CD4-positive, CD25-positive, alpha-beta regulatory T cell (primary cell): ENCODE measurements at places on chromosomes 12 and 14.

DNA sequence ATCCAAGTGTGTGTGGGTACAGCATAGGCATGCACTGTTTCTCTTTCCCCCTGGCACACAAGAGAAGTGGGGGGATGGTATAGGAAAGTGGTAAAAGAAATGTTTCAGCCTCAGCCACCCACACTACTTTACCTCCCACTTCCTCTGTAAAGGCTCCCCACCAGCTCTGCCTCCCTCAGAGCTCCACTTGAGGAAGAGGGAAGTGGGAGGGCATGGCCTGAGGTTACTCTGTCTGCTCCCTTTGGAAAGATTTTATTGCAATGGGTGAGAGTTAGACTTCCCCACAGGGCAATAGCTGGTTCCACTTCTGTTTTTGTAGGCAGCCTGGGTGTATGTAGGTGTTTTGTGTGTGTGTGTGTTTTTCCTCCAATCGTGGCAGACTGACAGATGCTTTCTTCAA lies 145.3 kb downstream of the SSPN start:
- no peak for DNase-seq
- no peak overlapping the region for H3K27ac ChIP-seq
- no peaks in the 10 kb centered on the region for H3K27me3 ChIP-seq
- peaks cover 23% of the 10 kb centered on the region for H3K36me3 ChIP-seq
- H3K4me1 ChIP-seq, result no peaks in the 10 kb centered on the region
- no peak overlapping the region for H3K4me3 ChIP-seq

GRCh38 chr14:102200690-102201352 lies 61.1 kb downstream of the WDR20 start:
- DNase-seq, result peak; percentile 46
- peaks cover 55% of the 10 kb centered on the region for H3K36me3 ChIP-seq
- peak overlapping the region; percentile 62 for H3K27ac ChIP-seq
- H3K4me1 ChIP-seq, result peaks cover 24% of the 10 kb centered on the region
- H3K27me3 ChIP-seq, result no peaks in the 10 kb centered on the region

DNA sequence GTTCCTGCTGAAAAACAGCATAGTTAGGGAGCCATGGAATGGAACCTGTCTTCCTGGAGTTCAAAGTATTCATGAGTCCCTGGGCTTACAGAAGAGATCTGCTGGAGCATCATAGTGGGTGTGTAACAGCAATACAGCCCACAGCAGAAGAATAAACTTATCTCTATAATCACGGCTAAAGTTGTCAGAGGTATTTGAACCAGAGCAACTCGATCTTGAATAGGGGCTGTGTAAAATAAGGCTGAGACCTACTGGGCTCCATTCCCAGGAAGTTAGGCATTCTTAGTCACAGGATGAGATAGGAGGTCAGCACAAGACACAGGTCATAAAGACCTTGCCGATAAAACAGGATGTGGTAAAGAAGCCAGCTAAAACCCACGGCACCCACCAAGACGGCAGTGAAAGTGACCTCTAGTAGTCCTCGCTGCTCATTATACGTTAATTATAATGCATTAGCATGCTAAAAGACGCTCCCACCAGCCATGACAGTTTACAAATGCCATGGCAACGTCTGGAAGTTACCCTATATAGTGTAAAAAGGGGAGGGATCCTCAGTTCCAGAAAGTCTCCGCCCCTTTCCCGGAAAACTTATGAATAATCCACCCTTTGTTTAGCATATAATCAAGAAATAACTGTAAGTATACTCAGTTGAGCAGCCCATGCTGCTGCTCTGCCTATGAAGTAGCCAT lies 223.4 kb downstream of the PCNX1 start:
- H3K27ac ChIP-seq, result no peak overlapping the region
- H3K36me3 ChIP-seq, result no peaks in the 10 kb centered on the region
- no peak overlapping the region for H3K4me3 ChIP-seq
- H3K4me1 ChIP-seq, result peaks cover 3% of the 10 kb centered on the region

- H3K36me3 ChIP-seq, result peaks cover 4% of the 10 kb centered on the region
- H3K27me3 ChIP-seq, result no peaks in the 10 kb centered on the region
- peaks cover 13% of the 10 kb centered on the region for H3K4me1 ChIP-seq
- H3K4me3 ChIP-seq, result no peak overlapping the region
- DNase-seq, result no peak
- H3K27ac ChIP-seq, result no peak overlapping the region
Measured at GRCh38 chr12:120847814-120848213, 56.3 kb downstream of the SPPL3 start.

- H3K4me1 ChIP-seq, result no peaks in the 10 kb centered on the region
- no peak overlapping the region for H3K4me3 ChIP-seq
- DNase-seq, result no peak
- no peaks in the 10 kb centered on the region for H3K36me3 ChIP-seq
Measured at GRCh38 chr14:38971258-38971921, 131.6 kb downstream of the SEC23A start.

DNA sequence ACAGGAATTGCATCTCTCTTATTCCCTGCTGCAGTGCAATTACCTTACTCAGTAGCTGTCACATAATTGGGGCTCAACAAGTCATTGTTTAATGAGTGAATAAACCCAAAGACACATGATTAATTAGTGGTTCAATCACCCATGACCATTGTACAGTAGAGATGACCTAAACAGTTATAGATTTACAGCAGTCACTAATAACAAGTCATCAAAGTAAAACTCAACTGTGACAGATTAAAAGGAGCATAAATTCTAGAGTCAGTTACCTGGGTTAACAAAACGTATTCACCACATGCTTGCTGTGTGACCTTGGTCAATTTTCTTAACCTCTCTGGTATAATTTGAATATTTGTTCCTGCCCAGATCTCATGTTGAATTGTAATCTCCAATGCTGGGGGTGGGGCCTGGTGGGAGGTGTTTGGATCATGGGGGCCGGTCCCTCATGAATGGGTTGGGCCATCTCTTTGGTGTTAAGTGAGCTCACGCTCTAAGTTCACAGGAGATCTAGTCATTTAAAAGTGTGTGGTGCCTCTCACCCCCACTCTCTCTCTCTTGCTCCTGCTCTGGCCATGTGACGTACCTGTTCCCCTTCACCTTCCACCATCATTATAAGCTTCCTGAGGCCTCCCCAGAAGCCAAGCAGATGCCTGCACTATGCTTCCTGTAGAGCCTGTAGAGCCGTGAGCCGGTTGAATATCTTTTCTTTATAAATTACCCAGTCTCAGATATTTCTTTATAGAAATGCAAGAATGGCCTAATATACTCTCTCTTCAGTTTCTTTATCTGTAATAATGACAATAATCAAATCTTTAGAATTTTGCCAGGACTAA lies 141.9 kb upstream of the PLEKHG7 start:
- no peak overlapping the region for H3K4me3 ChIP-seq
- no peaks in the 10 kb centered on the region for H3K36me3 ChIP-seq
- peaks cover 15% of the 10 kb centered on the region for H3K4me1 ChIP-seq
- no peak overlapping the region for H3K27ac ChIP-seq
- DNase-seq, result no peak

- H3K36me3 ChIP-seq, result no peaks in the 10 kb centered on the region
- no peak overlapping the region for H3K27ac ChIP-seq
- no peak for DNase-seq
- no peaks in the 10 kb centered on the region for H3K4me1 ChIP-seq
Measured at GRCh38 chr14:94940263-94940993, 170.5 kb upstream of the GSC start.

DNA sequence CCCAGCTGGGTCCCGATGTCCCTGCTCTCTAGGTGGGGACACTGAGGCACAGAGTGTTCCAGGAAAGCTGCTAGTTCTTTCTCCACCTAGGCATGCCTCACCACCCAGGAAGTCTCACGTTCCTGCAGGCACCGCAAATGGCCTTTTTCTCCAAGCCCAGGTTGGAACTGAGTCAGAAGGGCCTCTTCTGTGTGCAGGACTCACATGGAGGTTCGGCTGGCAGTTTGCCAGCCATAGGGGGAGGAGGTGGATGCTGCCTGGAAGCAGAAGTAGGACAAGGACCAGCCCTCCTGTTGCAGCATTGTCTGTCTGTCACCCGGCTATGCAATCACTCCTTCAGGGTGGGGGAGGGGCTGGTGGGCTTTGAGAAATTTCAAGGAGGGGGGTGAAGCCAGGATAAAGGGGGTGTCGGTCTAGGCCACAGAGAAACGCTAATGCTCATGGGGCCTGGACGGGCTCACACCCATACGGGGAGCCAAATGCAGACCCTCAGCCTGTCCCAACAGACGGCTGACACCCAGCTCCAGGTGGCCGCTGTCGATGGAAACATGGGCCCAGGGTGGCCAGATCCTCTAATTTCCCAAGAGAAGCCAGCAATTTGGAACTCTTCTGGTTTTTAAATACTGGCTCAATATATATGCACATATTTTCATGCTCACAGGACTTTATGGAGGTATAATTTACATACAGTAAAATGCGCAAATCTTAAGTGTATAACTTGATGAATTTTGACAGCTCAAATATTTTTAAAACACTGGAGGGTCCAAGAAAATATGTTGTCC lies 120.5 kb downstream of the PHETA1 start:
- no peaks in the 10 kb centered on the region for H3K4me1 ChIP-seq
- no peaks in the 10 kb centered on the region for H3K36me3 ChIP-seq
- DNase-seq, result no peak
- H3K27me3 ChIP-seq, result no peaks in the 10 kb centered on the region
- H3K4me3 ChIP-seq, result no peak overlapping the region

DNA sequence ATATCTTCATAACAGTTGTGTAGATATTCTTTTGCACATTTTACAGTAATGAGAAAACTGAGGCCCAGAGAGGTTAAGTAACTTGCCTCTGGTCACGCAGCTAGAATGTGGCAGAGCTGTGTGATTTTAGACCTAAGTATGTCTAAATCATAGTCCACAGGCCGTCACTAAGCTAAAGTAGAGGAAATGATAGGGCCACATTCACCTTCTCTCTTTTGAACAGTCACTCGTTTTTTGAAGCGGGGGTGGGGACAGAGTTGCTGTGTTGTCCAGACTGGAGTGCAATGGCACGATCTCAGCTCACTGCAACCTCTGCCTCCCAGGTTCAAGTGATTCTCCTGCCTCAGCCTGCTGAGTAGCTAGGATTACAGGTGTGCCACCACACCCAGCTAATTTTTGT lies 68.5 kb downstream of the RASSF3 start:
- peaks cover 2% of the 10 kb centered on the region for H3K36me3 ChIP-seq
- peaks cover 100% of the 10 kb centered on the region for H3K4me1 ChIP-seq
- H3K27me3 ChIP-seq, result no peaks in the 10 kb centered on the region

DNA sequence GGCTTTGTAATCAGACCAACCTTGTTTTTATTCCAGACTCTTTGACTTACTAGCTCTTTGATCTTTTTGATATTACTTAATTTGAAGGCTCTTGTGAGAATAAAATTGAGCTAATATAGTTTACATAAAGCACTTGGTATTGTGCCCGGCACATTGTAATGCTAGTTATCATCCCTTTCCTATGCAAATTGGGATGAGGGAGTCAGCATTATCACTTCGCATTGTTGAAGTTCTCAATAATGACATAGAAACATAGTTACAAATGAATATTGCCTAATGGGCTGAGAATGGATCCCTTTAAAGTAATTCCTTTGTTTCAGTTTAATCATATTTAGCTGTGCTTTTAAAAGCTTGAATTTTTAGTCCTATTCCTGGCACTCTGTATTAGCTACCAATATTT lies 36.6 kb downstream of the SUPT16H start:
- no peak for DNase-seq
- H3K27ac ChIP-seq, result no peak overlapping the region
- H3K27me3 ChIP-seq, result no peaks in the 10 kb centered on the region
- H3K4me3 ChIP-seq, result no peak overlapping the region
- H3K4me1 ChIP-seq, result no peaks in the 10 kb centered on the region
- H3K36me3 ChIP-seq, result peaks cover 9% of the 10 kb centered on the region

DNA sequence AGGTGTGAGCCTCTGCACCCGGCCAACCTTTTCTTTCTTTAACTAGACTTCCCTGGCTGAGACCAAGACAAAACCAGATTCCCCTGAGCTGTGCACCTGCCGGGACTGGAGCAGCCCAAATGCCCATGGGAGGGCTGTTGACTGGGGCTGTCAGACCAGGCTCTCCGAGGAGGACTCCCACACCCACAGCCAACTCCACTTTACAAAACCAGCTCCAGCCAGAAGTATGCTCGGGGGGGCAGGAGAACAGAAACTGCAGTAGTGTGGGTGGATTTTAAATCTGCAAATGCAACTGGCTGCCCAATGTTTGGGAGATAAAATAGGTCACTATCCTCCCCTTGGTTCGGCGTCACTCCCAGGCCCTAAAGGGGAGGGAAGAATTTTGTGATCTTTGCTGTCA lies 78.5 kb downstream of the VCPKMT start:
- no peak for DNase-seq
- peaks cover 42% of the 10 kb centered on the region for H3K4me1 ChIP-seq
- no peak overlapping the region for H3K4me3 ChIP-seq

DNA sequence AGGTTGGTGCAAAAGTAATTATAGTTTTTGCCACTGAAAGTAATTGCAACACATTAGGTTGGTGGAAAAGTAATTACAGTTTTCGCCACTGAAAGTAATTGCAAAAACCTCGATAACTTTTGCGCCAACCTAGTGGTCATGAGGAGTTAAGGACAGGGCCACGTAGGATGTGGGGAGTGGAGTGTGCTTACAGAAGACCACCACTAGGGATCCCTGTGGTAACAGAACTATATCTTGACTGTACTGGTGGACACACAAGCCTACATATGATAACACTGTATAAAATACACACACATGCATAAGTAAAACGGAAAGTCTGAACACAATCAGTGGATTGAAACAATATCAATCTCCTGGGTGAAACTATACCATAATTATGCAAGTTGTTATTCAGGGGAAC lies 187.4 kb upstream of the ABCD2 start:
- no peaks in the 10 kb centered on the region for H3K36me3 ChIP-seq
- H3K4me3 ChIP-seq, result no peak overlapping the region
- H3K27ac ChIP-seq, result no peak overlapping the region
- H3K4me1 ChIP-seq, result no peaks in the 10 kb centered on the region

DNA sequence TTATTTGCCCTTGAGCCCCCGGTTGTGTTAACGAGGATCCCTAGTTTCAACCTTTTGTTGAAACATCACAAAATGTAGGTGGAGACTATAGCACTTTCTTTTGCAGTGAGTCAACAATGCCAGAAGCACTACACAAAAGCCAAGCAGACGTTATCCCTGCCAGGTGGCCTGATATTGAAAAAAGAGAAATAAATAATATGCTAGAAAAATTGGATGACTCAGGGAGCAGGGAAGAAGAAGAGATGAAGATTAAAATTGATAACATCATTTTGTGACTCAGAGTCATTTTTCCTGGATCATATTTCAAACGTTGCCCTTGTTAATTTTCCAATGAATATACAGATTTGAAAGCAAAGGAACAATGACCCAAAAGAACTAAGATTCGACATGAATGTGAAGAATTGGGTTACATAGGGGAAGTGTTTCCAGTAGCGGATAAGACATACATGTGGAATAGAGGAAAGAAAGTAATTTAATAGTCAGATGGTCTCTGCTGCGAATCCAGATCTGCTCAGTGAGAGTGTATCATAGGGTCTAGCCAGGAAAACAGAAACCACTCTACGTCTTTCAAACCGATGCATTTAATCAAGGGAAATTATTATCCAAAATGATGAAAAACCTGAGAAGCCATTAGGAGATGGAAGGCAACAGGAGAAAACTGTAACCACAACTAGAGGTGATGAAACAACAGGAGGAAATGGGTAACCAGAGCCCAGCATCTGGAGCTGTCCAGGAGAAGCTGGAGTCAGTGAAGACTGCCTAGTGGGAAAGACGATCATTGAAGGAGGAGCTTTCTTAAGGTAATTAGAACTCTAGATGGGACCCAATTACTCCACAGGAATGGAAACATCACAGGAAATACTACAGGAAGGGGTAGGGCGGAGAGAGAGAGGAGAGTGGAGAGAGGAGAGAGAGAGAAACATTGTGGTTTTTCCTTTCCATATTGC lies 57.9 kb downstream of the RERG start:
- H3K4me3 ChIP-seq, result no peak overlapping the region
- no peak overlapping the region for H3K27ac ChIP-seq
- DNase-seq, result no peak
- peaks cover 2% of the 10 kb centered on the region for H3K27me3 ChIP-seq
- H3K4me1 ChIP-seq, result no peaks in the 10 kb centered on the region
